ENCODE measurements at places on chromosomes 7 and 10.

- no peak for DNase-seq
Measured at GRCh38 chr7:47893721-47894365, 54.4 kb downstream of the PKD1L1 start.

DNA sequence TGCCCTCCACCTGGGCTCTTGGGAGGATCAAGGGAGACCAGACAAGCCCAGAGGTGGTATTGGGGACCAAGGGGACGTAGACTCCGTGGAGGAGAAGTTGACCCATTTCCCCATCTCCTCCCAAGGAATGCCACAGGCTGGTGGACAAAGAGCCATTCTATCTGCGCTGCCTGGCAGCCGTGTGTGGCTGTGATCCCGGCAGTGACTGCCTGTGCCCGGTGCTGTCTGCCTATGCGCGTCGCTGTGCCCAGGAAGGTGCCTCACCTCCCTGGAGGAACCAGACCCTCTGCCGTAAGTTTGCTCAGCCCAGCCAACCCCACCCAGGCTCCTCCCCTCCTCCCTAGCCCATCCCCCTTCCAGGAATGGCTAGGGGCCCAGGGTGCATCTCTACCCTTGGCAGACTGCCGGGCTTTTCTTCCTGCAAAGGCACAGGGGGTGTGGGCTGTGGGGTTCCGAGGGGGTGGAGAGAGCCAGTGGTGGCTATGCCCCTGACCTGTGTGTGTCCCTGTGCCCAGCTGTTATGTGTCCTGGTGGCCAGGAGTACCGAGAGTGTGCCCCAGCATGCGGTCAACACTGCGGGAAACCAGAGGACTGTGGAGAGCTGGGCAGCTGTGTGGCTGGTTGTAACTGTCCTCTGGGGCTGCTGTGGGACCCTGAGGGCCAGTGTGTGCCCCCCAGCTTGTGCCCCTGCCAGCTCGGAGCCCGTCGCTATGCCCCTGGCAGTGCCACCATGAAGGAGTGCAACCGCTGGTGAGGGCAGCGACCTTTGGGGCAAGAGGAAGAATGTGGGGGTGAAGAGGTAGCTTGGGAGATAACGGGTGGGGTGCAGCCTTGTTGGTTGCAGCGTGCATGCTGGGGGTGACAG, 10.2 kb upstream of the ZNF467 start:
- DNase-seq, result peak; percentile 40

DNA sequence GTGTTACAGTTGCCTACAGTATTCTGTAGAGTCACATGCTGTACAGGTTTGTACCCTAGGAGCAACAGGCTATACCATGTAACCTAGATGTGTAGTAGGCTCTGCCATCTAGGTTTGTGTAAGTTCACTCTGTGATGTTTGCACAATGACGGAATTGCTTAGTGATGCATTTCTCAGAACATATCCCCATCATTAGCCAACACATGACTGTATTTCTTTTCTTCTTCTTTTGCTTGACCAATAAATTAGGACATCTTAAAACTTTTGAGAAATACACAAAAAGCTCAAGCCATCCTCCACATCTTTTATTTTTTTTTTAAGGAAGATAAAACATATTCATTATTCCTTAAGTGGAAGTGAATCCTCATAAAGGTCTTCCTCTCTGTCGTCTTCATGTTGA, 5.4 kb upstream of the PFKFB3 start:
- DNase-seq, result no peak

GRCh38 chr10:115992236-115992986, 280.6 kb downstream of the GFRA1 start:
- DNase-seq, result no peak

DNA sequence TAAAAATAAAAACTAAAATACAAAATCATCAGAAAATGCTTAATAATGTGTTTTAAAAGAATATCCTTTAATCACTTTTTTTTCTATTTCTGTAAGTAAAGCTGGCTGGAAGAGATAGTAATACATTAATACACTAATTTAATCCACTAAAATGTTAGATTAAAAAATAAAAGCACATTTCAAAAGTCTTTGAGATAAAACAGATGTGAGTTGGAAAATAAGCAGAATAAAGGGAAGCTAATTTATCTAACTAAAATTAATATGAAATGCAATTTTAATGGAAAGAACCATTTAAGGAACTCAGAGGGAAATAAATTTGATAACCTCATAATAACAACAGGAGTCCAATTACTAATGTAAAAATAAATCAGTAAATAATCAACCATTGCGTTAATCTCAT, 774.8 kb upstream of the MBL2 start:
- no peak for DNase-seq

DNA sequence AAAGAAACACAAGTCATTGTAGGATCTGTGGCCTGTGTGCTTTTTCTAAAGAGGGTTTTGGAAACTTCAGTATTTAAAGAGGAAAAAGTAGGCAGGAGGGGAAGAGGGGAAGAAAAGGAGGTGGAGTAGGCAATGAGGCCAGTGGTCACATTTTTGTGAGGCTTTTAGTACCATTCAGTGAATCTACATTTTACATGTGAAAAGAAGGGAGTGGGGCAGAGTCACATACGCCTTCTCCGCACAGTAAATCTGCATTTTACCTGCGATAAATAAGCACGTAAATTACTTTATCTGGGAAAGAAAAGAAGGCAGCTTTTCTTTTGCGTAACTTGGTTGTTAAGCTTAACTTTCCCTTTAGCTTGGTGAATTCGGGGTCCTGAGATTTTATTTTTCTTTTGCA, 13.2 kb downstream of the CHST12 start:
- no peak for DNase-seq

DNA sequence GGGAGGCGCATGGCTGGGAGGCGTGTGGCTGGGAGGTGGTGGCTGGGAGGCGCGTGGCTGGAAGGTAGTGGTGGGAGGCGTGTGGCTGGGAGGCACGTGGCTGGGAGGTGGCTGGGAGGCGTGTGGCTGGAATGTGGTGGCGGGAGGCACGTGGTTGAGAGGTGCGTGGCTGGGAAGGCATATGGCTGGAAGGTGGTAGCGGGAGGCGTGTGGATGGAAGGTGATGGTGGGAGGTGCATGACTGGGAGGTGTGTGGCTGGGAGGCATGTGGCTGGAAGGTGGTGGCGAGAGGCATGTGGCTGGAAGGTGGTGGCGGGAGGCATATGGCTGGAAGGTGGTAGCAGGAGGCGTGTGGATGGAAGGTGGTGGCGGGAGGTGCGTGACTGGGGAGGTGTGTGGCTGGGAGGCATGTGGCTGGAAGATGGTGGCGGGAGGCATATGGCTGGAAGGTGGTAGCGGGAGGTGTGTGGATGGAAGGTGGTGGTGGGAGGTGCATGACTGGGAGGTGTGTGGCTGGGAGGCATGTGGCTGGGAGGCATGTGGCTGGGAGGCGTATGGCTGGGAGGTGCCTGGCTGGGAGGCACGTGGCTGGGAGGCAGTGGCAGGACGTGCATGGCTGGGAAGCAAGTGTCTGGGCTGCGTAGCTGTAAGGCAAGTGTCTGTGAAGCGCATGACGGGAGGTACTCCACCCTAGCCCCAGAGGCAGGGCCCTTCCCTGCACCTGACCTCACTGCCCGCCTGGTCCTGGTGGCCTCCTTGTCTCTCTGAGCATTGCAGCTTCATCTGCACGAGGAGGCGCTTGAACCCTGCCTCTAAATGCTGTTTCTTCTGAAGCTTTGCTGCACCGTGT, 35.1 kb downstream of the FOXK1 start:
- DNase-seq, result no peak

DNA sequence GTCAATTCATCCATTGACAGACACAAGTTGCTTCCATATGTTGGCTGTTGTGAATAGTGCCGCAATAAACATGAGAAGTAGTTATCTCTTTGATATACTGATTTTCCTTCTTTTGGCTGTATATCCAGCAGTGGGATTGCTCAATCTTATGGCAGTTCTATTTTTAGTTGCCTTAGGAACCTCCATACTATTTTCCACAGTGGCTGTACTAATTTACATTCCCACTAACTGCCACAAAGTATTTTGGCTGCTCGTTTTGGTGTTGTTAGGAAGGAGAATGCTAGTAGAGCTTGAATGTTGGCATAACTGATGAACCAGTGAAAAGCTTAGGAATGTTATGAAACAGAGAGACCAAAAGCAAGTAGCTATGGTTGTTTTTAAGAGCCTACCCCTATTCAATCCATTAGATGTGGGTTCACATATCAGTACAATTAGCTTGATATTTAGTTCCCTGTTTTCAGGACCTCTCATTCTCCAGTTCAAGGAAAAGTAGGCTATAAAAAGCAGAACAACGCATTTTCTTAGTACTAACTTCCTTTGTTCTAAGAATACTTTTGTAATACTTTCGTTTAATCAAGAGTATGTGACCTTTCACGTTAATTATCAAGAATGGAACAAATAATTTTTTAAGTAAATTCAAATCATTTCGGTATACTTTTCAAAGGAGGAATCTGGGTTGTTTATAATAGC, 100.3 kb downstream of the FAS start:
- no peak for DNase-seq

- no peak for DNase-seq
Measured at GRCh38 chr10:85917601-85918000, 449.0 kb downstream of the GRID1 start.

DNA sequence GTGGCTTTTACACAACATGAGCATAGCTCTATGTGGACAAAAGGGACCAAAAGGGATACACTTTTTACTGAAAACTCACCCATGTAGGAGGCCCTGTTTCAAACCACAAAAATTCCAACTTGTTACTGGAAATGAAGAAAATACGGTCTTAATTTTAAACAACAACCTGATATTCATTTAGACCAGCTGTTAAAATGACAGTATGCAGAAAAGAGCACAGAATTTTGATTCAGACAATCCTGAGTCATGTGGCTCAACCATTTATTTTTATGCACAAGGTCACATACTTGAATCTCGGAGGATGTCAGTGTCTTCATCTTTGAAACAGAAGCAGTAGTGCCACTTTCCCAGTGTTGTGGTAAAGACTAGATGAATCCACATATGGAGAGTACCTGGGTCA, 426.5 kb upstream of the NFE2L3 start:
- DNase-seq, result no peak

DNA sequence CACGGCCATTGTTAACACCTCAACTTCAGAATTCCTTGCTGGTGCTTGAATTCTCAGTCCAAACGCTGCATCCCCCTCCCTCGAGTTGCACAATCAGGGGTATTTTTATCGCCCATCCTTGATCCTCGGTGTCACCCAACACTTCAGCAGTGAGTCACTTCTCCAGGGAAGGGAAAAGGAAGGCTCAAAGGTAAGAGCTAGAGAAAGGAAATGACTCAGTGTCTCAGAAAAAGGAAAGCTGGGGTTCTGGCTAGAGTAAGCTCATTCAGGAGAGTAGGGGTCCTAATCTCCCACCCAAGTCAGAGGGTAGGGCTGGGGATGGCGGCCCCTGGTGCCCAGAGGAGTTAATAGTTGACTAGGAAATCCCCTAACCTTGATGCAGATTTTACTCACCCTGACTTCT, 39.8 kb upstream of the TRIM8 start:
- no peak for DNase-seq
